ENCODE measurements at places on chromosomes 7 and 10. TPM values are rescaled to one million over a fixed set of nuclear protein-coding genes. Genes with fewer than 3 reads are reported as not detected.

DNA sequence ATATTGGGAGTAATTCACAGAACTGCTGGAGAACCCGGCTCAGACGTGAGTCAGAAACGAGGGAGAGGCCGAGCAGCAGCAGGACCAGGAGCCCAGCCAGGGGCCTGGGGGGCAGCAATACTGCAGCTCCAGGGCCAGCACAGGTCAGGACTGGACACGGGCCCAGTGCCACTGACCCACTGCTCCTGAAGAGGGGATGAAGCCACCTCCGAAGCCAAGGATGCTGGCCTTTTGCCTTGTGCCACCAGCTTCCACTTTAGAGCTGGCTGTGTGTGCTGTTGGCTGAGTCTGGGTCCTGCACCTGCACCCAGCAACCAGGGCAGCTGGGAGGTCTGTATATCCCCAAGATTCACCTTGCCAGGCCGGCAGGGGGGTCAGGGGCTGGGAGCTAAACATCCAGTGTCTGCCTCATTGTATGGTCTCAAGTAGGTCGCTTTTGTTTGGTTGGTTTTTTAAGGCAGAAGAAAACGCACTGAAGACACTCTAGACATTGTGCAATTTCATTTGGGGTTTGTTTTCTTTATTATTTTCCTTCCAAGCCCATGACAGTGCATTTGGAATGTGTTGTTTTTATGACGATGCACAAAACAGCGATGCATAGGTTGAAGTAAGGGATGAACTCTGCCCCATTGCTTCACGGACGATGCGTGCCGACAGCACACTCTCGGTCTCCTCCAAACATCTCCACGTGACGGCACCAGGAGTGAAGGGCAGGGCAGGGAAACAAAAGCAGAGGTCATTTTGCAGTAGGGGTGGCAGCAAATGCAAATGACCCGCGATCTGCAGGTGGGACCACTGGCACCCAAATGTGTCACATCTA lies 27.7 kb upstream of the INSIG1 start:
- no peaks in the 10 kb centered on the region for H3K36me3 ChIP-seq
- H3K27ac ChIP-seq = no peak overlapping the region
- H3K4me1 ChIP-seq = peaks cover 1% of the 10 kb centered on the region
- DNase-seq = no peak

GRCh38 chr7:120927454-120928103 lies 23.0 kb upstream of the ING3 start:
- no peaks in the 10 kb centered on the region for H3K36me3 ChIP-seq
- H3K27ac ChIP-seq = no peak overlapping the region
- peaks cover 2% of the 10 kb centered on the region for H3K27me3 ChIP-seq
- no peaks in the 10 kb centered on the region for H3K4me1 ChIP-seq
- DNase-seq = no peak
- no peak overlapping the region for H3K4me3 ChIP-seq

DNA sequence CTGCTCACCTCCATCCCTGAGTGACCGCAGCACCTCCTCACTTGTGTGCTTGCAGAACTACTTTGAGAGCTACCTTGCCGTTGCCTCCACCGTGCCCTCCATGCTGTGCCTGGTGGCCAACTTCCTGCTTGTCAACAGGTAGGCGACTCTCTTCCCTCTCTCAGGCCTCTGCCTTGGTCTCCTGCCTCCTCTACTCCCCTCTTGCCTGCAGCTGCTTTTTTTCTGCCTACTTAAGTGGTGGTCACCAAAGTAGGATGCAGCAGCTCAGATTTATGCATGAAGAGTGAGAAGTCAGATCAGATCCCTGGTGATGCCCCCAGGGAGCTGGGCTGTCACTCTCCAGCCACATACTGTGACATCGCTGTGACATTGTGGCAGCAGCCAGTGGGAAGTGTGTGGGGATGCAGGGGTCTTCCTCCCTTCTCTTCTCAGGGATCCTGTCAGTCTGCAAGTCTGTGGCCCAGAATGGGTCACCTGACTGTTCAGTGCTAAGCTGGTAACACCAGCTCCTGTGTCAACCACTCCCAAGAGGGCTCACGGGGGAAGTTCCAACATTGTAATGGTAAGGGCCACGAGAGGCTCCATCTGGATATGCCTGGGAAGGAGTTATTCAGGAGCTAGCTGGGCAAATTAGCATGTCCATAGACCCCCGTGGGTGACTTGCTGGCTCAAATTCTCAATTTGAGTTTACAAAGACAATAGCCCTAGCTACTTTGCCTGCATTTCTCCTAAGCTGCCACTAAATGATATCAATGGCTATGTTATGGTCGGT lies 25.3 kb downstream of the SLC29A3 start:
- H3K4me1 ChIP-seq = no peaks in the 10 kb centered on the region
- H3K4me3 ChIP-seq = no peak overlapping the region
- no peaks in the 10 kb centered on the region for H3K27me3 ChIP-seq
- no peak overlapping the region for H3K27ac ChIP-seq
- H3K36me3 ChIP-seq = peaks cover 2% of the 10 kb centered on the region

- no peak overlapping the region for H3K27ac ChIP-seq
- no peak for DNase-seq
- no peaks in the 10 kb centered on the region for H3K36me3 ChIP-seq
- H3K4me3 ChIP-seq = no peak overlapping the region
Observed at GRCh38 chr10:113541549-113541927, 11.3 kb upstream of the HABP2 start.

The KAZALD1 gene
- 0.52 TPM for total RNA-seq

The IL2RA gene
- 443 TPM for total RNA-seq

- H3K4me3 ChIP-seq = no peak overlapping the region
- H3K27me3 ChIP-seq = no peaks in the 10 kb centered on the region
- H3K27ac ChIP-seq = no peak overlapping the region
- DNase-seq = peak; percentile 23
- peaks cover 3% of the 10 kb centered on the region for H3K4me1 ChIP-seq
- H3K36me3 ChIP-seq = no peaks in the 10 kb centered on the region
Observed at GRCh38 chr7:132709971-132710567, 133.8 kb upstream of the PLXNA4 start.

DNA sequence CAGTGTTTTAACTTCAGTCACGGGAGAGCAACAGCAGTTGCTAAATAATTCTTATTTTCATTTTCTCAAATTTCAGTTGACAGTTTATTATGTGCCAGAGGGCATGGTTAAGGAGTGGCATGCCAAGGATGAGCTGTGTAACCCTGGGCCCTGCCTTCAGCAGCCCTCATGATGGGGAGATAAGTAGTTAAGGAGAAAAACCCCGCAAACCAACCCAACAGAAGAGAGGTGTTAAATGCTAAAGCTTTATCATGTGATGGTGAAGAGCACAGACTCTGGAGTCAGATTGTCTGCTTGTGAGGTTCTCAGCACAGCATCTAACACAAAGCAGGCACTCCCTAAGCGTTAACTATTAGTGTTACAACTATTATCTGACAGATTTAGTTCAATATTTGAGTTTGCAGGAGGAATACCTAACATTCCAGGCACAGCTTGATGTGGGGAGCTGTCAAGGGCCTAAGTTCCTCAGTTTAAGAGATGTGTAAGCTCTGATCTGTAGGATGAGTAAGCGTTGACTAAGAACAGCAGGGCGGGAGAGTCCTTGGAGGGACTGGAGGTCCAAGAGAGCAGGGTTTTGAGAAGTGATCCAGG lies 29.6 kb downstream of the STAM start:
- DNase-seq = no peak
- peaks cover 6% of the 10 kb centered on the region for H3K36me3 ChIP-seq
- peaks cover 49% of the 10 kb centered on the region for H3K4me1 ChIP-seq
- no peak overlapping the region for H3K27ac ChIP-seq
- H3K27me3 ChIP-seq = no peaks in the 10 kb centered on the region
- no peak overlapping the region for H3K4me3 ChIP-seq

GRCh38 chr10:19629567-19629966 lies 186.7 kb upstream of the PLXDC2 start:
- H3K36me3 ChIP-seq = no peaks in the 10 kb centered on the region
- H3K4me1 ChIP-seq = no peaks in the 10 kb centered on the region
- no peaks in the 10 kb centered on the region for H3K27me3 ChIP-seq
- H3K27ac ChIP-seq = no peak overlapping the region
- DNase-seq = no peak

The PRF1 gene
- total RNA-seq = 7.5 TPM

GRCh38 chr7:146492017-146492416 lies 375.4 kb downstream of the CNTNAP2 start:
- H3K27me3 ChIP-seq = no peaks in the 10 kb centered on the region
- no peak overlapping the region for H3K4me3 ChIP-seq
- H3K4me1 ChIP-seq = no peaks in the 10 kb centered on the region
- no peak overlapping the region for H3K27ac ChIP-seq

The GATA3 gene
- 4.0 TPM for total RNA-seq

- no peak overlapping the region for H3K27ac ChIP-seq
- no peaks in the 10 kb centered on the region for H3K36me3 ChIP-seq
- no peak overlapping the region for H3K4me3 ChIP-seq
- peaks cover 8% of the 10 kb centered on the region for H3K27me3 ChIP-seq
- peaks cover 37% of the 10 kb centered on the region for H3K4me1 ChIP-seq
- no peak for DNase-seq
Observed at GRCh38 chr7:157493017-157493416, 156.2 kb downstream of the DNAJB6 start.

DNA sequence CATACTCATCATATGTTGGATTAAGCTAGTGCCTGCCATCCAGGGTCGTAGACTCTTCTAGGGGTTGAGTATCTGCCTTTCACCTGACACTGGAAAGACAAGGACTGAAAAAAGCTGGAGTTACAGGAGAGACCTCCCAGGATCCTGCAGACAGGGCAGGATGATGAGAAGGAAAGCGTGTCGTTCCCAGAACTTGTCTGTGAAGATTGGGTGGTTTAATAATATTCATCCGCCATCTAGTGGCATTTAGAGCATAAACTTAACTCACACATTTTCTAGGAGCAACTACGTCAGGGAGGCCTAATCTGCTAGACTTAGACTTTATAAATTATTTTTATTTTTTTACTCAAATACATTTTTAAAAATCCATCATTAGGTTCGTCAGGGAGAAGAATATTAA lies 59.6 kb downstream of the ADRB1 start:
- DNase-seq = no peak
- H3K27me3 ChIP-seq = peaks cover 31% of the 10 kb centered on the region
- no peak overlapping the region for H3K27ac ChIP-seq
- H3K4me1 ChIP-seq = peaks cover 18% of the 10 kb centered on the region
- no peak overlapping the region for H3K4me3 ChIP-seq
- H3K36me3 ChIP-seq = no peaks in the 10 kb centered on the region

The IKZF1 gene
- 213 TPM for total RNA-seq

The ADAMTS14 gene
- not detected for total RNA-seq

The FZD1 gene
- 0.29 TPM for total RNA-seq

The FAM25C gene
- not detected for total RNA-seq

The MXI1 gene
- 24.4 TPM for total RNA-seq

The WDFY4 gene
- 0.20 TPM for total RNA-seq

GRCh38 chr7:42027521-42027920 lies 209.5 kb downstream of the GLI3 start:
- no peaks in the 10 kb centered on the region for H3K36me3 ChIP-seq
- no peak for DNase-seq
- H3K4me3 ChIP-seq = no peak overlapping the region
- H3K4me1 ChIP-seq = no peaks in the 10 kb centered on the region

The NKX1-2 gene
- not detected for total RNA-seq

DNA sequence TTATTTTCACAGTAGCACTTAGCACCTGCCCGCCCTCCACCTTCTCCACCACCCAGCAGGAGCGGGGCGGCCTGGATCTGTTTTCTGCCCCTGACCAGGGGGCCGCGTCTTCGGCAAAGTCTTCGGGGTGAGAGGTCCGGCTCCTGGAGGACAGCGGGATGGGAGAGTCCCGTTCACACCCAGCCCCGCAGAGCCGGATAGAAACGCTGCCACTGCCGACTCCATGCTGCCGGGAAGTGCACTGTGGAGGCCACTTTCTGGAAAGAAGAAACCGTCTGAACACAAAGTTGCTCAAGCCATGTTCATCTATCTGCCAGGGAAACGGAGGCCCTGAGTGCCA lies 14.5 kb upstream of the ZNF273 start:
- H3K36me3 ChIP-seq = no peaks in the 10 kb centered on the region
- H3K27ac ChIP-seq = no peak overlapping the region
- H3K27me3 ChIP-seq = peaks cover 57% of the 10 kb centered on the region
- peak; percentile 19 for DNase-seq

- H3K27ac ChIP-seq = no peak overlapping the region
- H3K4me1 ChIP-seq = peaks cover 19% of the 10 kb centered on the region
Observed at GRCh38 chr10:122492006-122492405, 30.7 kb downstream of the HTRA1 start.

DNA sequence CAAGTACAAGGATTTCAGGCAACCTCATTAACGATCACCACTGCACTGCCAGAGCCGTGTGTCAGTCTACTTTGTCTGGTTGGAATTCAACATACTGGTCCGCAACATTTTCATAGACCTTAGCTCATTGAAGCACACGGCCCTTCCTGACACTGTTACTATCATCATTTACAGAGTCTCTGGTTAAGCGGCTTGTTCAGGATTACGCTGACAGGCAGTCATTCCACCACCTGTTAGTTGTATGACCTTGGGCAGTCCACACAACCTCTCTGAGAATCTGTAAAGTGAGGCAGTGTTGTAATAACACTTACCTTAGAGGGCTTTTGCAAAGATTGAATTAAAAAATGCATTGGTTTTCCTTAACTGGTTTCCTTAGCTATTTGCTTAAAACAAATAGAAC lies 112.6 kb downstream of the AOAH start:
- no peak overlapping the region for H3K4me3 ChIP-seq
- H3K27ac ChIP-seq = no peak overlapping the region
- peaks cover 2% of the 10 kb centered on the region for H3K27me3 ChIP-seq
- H3K36me3 ChIP-seq = no peaks in the 10 kb centered on the region

The SGCE gene
- total RNA-seq = not detected

GRCh38 chr7:120181499-120181898 lies 91.5 kb upstream of the KCND2 start:
- no peak overlapping the region for H3K4me3 ChIP-seq
- H3K27me3 ChIP-seq = no peaks in the 10 kb centered on the region
- H3K27ac ChIP-seq = no peak overlapping the region
- H3K4me1 ChIP-seq = no peaks in the 10 kb centered on the region
- H3K36me3 ChIP-seq = no peaks in the 10 kb centered on the region
- DNase-seq = no peak

The SMARCD3 gene
- total RNA-seq = 4.5 TPM
